ENCODE measurements at places on chromosomes 12 and 14. TPM values are rescaled to one million over a fixed set of nuclear protein-coding genes. Genes with fewer than 3 reads are reported as not detected.

AICDA gene
- total RNA-seq = 38.5 TPM

NEUROD4 gene
- not detected for total RNA-seq

SMCO3 gene
- not detected for total RNA-seq

ESR2 gene
- total RNA-seq = 37.7 TPM

GALNT9 gene
- not detected for total RNA-seq

B4GALNT3 gene
- 5.0 TPM for total RNA-seq

DNA sequence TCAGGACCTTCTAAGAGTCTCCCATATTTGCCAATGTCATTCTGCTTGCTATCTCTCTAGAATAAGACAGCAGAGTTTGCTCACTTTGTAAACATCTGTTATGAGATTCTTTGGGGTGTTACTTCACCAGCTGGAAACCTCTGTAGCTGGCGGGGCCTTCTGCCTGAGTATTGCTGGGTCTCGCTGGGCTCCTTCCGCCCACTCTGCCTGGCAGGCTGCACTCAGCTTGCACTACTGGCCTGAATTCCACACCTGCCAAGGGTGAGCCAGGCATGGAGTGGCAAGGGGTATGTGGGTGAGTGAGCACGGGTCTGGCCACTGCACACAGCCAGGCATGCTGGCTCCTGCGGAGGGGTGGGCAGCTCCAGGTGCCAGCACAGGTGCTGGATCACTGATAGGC is 267.3 kb upstream of the PDE3A start:
- no peak for DNase-seq

DNA sequence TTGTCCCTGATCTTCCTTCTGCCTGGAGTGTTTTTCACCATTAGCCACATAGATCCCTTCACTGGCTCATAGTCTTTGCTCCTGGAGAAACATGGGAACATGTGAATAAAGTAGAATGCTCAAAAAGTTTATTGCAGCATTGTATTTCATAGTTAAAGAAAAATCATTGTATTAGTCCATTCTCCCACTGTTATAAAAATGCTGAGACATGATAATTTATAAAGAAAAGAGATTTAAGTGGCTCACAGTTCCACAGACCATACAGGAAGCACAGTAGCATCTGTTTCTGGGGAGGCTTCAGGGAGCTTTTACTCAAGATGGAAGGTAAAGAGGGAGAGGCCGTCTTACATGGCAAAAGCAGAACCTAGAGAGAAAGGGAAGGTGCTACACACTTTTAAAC is 238.3 kb upstream of the OR4E1 start:
- no peak for DNase-seq

DNA sequence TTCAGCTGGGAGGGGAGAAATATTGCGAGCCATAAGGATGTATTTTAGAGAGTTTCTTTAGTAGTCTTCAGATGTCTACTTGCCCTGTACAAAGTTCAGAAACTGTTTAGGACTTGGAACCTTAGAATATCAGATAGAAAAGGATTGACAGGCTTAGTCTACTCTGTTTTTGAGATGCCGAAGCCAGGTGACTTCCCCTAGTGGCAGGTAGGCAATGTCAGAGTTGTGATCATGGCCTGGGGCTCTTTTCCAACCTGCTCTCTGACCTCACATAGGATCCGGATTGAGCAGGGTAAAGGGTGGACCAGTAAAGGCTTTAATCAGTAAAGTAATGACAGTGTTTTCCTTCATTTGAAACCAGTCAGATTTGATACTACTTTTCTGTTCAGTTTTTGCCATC is 59.6 kb downstream of the PRKCH start:
- DNase-seq = no peak

DNA sequence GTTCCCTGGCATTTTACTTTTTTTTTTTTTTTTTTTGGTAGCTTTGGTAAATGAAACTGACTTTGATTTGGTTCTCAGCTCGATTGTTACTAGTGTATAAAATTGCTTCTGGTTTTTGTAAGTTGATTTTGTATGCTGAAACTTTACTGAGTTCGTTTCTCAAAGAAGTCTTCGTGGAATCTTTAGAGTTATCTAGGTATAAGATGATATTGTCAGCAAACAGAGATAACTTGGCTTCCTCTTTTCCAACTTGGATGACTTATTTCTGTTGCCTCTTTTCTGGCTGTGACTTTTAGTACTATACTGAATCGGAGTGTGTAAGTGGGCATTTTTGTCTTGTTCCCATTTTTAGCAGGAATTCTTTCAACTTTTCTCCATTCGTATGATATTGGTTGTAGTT is 28.1 kb downstream of the USP15 start:
- DNase-seq = no peak

DNA sequence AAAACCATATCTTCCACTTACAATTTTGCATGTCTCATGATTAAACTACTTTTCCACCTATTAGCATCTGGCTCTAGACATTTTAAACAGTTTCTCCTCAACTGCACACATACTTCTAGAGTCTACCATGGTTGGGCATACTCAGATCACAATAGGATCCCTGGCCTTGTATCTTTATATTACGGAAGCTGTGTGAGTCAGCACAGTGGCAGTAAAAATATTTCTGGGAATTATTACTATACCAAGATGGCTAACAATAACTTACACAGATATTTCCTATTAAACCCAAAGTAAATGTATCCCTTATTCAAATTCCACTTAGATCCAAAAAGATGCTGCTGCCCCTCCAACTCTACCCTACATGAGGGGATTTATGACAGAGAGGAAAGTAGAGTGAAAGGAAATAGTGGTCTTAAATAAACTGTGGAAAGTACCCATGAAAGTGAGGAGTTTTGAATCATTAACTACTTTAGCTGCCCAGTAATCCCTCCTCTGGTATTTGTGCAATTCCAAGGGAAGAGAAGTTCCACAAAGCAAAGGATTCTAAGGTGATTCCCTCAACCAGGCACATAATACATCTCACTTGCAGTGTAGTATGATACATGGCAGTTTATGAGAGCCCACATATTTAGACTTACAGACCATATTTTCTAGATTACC is 14.0 kb upstream of the CPSF6 start:
- no peak for DNase-seq

DNA sequence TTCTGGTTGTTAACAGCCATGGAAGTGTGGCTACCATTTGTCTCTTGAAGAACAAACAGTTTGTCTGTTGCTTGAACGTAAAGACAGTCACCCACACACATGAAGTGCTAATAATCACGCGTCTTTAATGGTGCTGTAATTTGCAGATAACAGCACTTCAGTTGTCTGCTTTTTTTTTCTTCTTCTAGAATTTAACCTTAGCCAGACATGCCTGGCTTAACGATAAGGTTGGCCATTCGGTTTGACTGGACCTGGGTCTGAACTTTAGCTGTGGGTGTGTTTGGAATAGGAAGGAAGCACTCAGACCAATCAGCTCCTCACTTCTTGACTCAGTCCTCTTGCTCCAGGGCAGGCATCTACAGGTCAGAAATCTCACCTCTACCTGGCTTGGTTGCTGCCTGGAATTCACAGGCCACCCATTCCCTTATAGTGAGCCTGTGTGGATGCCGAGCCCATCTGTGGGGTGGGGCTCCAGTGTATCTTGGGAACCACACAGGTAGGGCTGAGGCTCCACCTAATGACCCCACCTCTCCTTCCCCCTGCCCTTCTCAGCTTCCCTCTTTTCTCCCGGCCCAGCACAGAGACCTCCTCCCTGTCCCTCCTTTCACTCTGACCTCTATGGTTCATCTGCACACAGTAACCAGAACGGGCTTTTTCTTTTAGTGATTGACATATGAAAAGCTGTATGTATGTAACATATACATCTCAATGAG is 246.4 kb upstream of the PWP1 start:
- DNase-seq = no peak

DNA sequence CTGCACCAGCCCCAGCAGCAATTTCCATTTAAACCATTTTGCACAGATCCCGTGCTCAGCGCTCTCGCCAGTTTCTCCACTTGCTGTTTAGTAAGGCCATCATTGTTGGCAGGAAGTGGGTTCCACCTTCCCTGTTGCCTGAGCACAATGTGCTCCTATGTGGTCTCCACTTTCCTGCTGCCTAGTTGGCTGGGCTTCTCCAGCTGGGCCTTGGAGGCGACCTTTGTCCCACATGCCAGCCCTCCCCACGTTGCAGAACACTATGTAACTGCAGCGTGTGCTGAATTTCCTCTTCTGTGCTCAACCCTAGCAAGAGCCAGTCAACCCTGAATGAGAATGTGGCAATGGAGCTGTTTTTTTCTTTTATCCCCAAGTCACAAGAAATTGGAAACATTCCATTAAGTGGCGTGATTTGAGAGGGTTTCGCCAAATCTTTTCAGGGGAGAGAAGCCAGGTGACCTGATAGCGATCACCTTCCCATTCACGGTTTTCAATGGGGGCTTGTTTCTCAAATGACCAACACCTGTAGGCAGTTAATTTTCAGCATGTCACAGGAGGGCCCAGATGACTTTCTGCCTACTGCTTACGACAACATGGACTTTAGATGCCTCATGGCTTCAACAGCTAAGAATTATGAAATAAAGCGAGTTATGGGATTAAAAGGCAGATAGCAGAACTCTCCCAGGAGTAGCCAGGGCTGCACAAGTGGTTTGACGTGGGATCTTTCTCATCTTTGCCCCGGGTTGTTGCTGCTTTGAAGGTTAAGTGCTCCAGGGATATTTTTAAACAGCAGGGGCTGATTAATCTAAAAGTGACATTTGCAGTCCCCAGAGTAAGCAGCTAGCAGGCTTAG is at the start of gene ACACB:
ACACB (plus strand) TSS at position 830 of the 853 bp plus-strand sequence. CDS start 22,819 bp downstream, outside the sequence.
- DNase-seq = no peak

DNA sequence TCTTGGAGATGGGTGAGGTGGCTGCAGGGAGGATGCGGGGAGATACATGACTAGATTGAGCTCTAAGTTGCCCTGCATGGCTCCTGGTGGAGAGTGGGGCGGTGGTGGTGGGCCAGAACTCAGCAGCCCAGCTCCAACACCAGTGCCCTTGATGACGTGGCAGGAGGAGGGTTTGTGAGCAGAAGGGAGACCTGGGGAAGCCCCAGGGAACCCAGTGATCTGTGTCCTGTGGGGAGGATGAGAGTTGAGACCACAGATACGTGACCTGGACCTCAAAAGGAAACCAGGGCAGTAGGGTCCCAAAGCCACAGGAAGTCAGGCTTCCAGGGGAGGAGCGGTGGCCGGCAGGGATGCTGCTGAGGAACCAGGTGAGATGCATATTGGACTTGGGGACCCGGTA is 989.1 kb upstream of the TMEM132C start:
- DNase-seq = no peak

Data from OCI-LY7 (cell line).